Posterior vena cava (tissue), 2 donors: ENCODE measurements at places on chromosomes 1 and 21.

- DNase-seq: no peak
These were observed 3.5 kb downstream of the CD244 start for GRCh38 chr1:160859166-160859565.

DNA sequence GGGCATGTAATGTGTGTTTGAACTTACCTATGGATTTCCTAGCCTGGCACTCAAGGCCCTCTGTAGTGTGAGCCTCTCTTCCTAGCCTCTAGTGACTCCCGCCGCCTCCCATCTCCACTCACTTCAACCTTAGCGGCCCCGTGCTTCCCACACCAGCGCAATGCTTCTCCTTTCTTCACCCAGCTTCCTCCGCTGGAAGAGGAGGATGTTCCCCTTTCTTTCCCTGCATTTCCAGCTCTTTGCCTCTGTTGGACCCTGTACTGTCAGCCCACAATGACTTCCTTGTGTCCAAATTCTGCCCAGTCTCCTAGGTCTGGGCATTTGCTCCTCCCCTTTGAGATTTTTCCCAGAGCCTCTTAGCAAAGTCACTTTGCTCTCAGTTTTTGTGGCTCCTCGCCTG is 138.1 kb upstream of the IRF2BP2 start:
- no peak for DNase-seq

GRCh38 chr1:31886866-31887265 is 51.3 kb downstream of the PTP4A2 start:
- no peak for DNase-seq

DNA sequence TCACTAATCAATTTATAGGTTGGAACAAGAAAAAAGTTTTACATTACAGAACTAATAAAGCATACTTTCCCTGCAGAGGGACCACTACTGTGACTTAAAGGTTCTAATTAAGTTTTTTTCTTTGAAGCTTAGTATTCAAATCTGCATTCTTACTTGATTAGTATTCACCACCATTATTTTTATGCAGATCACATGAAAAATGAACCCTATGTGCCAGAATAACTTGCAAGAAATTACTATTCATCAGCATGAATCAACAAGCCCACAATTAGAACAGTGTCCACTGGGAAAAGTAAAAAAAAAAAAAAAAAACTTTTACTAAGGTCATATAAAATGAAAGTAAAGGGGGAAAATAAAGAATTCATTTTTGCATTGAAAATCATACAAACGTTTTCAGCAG is 90.8 kb downstream of the SMYD3 start:
- no peak for DNase-seq

GRCh38 chr1:222618880-222619596 is 1.1 kb downstream of the MIA3 start:
- DNase-seq: no peak

- no peak for DNase-seq
These were observed 82.7 kb downstream of the LRRC8D start for GRCh38 chr1:89903550-89903949.

DNA sequence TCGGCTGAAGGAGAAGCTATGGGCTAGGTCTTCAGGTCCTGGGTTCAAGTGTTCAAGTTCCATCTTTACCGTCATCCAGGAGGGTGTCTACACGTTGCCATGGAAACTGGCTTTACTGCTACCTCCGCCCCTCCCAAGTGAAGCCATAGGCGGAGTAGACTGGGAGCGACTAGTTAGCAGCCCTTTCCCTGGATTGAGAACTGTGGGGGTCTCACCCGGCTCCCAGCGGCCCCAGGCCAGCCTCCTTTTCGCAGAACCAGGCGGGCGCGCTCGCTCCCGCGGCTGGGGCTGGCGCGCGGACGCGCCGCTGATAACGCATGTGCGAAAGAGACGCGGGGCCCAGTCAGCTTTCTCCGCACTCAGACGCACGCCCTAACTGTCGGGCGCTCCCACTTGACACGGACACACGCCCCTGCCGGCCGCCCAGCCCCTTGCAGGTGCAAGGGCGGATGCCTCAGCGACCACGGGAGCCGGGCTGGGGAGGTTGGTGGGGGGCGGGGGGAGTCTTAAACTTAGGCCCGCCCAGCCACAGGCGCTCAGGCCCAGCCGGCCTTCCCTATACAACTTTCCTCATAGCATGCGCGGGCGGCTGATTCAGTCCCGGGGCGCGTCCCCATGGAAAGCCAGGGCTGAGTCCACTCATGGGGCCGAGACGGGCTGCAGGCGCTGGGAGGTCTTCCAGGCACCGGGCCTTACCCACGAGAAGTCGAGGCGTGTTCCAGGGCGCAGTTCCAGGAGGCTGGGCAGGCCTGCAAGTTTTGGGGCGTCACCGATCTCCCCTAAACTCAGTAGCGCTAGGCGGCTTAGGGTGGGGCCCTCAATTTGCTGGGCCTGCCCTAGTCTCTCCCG is 7.4 kb downstream of the EFNA4 start:
- DNase-seq: peak; percentile 92
